ENCODE measurements at places on chromosomes 7 and 10.

DNA sequence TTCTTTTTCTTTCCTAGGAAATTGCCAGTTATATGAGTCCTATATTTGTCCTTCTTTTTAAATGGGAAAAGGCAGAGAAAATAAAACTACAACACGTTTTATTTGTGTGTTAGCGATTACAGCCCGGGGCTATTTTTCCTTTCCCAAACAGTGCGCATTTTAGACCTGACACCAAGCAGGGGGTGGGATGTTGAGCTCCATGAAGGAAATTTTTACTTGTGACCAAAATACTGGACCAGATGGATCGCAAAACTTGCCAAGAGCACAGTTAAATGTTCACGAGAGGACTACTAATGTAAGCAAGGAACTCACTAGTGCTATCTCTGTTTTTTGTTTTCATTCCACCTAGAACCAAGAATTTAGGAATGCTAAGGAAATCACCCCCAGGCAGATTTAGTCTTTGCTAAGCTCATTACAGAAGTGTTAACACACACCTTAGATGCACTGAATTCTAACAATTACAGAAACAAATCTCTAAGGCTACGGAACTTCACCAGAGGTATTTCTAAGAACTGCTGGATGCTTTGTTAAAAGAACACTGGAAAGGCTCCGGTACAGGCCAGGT lies 114.8 kb downstream of the JAZF1 start:
- DNase-seq = no peak

DNA sequence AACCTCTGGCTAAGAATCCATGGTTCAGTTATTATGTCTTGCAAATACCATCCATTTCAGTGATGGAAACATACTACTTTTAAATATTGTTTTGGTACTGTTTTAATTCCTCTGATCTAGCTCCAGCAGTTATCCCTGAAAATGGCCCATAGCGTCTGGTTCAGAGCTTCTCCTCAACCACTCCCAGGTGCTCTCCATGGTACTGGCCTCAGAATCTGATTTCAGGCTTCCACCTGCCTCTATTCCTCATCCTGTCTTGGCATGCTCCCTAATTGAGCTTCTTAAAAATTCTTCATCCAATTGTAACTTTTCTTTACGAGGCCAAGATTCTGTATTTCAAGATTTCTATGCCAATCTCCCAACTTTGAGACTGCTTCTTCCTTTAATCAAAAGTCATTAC lies 236.3 kb downstream of the HTR7 start:
- no peak for DNase-seq

- no peak for DNase-seq
Measured at GRCh38 chr7:45358287-45358686, 200.7 kb downstream of the RAMP3 start.

GRCh38 chr7:4689151-4689550 lies 7.1 kb downstream of the FOXK1 start:
- DNase-seq = no peak

DNA sequence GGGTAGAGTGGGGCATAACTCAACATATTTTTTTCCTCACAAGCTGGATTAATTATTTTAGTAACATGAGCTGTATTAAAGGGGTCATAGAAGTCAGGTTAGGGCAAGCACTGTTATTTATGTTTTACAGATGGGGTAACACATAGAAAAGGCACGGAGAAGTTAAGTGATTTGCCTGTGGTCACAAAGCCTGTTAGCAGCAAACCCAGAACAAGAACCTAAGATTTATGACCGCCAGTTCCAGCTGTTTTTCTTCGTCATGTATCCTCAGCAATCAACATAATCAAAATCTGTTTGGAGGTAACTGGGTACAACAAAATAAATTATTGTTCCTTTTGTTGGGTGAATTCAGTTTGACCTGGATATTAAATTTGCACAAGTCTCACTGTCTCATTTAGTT lies 57.2 kb upstream of the BET1 start:
- DNase-seq = no peak

All from activated CD8-positive, alpha-beta memory T cell treated with anti-CD3 and anti-CD28 coated beads for 1 hour (primary cell).